ENCODE measurements at places on chromosomes 6 and 20.

GRCh38 chr6:53623497-53623896, 42.1 kb downstream of the KLHL31 start:
- no peak for DNase-seq

DNA sequence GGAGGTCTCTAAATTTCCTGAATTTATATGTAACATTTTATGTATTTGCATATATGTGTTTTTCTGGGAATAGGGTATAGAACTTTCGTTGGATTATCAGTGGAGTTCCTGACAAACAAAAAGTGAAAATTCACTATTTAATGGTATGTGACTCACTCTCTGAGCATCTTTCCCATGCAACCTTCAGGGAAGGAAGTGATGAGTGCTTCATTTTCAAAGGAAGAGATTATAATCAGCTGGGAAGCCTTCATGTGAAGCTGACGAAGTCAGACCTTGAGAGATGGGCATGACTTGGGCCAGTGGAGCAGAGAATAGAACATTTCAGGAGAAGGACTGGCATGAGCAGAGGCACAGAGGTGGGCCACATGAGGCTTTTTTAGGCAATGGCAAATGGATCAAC, 72.7 kb downstream of the FAXC start:
- DNase-seq: no peak

DNA sequence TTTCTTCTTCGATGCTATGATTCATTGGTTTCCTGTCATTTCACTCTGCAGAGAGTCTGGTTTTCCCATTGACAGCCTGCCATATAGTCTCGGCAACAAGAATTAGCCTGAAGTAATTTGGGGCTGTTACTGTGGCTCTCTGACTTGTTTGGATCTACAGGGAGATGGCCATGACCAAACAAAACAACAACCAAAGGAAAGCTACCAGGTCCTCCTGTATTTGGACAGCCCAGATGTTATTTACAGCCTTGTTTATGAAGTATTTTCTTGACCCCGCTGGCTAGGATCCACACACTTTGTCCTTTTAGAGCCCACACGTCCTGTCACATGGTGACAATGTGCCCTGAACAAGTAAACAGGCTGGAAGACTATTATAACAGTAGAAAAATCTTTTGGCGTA, 111.4 kb upstream of the PREP start:
- no peak for DNase-seq

DNA sequence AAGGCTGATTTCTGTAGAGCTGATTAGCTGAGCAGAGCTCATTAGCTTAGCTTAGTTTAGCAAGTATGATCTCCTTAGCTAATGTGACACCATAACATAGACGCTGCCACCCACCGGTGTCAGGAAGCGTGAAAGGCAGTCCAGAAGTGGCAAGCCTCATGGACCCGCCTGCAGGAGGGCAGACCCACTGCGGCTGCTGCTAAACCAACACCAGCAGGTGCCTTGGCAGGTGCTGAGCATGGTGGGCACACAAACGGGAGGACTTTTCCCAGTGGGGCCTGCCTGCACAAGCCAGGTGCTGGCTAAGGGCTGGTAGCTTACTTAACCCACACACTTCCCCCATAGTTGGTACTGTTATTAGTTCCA, 22.7 kb downstream of the ZDHHC14 start:
- no peak for DNase-seq

DNA sequence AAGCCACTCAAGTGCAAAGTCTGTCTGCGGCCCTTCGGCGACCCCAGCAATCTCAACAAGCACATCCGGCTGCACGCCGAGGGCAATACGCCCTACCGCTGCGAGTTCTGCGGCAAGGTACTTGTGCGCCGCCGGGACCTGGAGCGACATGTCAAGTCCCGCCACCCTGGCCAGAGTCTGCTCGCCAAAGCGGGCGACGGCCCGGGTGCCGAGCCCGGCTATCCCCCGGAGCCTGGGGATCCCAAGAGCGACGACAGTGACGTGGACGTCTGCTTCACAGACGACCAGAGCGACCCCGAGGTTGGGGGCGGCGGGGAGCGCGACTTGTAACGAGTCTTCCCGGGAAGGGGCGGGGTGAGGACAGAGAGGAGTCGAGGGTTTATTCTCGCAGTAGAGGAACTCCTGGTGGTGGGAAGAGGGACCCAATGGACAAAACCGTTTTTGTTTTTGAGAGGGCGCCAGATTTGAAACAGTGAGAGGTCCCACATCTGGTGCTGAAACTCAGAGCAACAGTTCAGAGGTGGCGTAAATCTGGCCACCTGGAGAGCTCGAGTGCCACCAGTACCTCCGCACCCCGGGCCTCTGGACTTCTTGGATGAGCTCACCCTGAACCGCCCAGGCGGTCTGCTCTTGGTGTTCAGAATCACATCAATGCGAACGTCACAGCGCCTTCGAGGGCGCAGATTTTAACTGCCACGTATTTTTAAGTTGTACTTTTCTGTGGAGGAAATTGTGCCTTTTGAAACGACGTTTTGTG, 8.0 kb downstream of the PRDM13 start:
- peak; percentile 38 for DNase-seq

GRCh38 chr6:87731818-87732661, 30.0 kb upstream of the AKIRIN2 start:
- DNase-seq: peak; percentile 87

DNA sequence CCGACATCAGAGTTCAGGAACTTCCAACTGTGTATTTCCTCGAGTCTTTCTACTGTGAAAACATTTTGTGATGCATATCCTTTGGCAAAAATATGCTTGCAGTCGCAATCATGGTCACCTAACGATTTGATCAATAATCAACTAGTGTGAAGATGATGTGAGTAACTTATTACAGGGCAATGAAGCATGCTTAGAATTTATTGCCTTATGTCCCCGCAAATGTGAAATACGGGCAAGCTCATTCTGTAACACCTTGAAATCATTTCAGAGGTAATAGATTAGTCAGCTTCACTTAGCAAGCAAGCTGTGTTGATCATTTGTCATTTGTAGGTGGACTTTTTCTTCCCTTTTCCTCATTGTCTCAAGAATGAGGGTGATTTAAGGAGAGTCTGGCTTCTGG, 67.9 kb upstream of the DOK5 start:
- no peak for DNase-seq

Measured in NCI-H510A treated with DMSO at 0.1 percent for 48 hours (cell line).